ENCODE measurements at places on chromosomes 7 and 10. TPM values are rescaled to one million over a fixed set of nuclear protein-coding genes. Genes with fewer than 3 reads are reported as not detected.

- H3K27me3 ChIP-seq = no peaks in the 10 kb centered on the region
- H3K36me3 ChIP-seq = no peaks in the 10 kb centered on the region
- peak; percentile 46 for ATAC-seq
- H3K27ac ChIP-seq = peak overlapping the region; percentile 19
Observed at GRCh38 chr7:90626013-90626412, 29.9 kb downstream of the CDK14 start.

- H3K27me3 ChIP-seq = no peaks in the 10 kb centered on the region
- no peaks in the 10 kb centered on the region for H3K36me3 ChIP-seq
- ATAC-seq = no peak
- H3K4me3 ChIP-seq = no peak overlapping the region
Observed at GRCh38 chr7:108311446-108312168, 144.6 kb downstream of the NRCAM start.

DNA sequence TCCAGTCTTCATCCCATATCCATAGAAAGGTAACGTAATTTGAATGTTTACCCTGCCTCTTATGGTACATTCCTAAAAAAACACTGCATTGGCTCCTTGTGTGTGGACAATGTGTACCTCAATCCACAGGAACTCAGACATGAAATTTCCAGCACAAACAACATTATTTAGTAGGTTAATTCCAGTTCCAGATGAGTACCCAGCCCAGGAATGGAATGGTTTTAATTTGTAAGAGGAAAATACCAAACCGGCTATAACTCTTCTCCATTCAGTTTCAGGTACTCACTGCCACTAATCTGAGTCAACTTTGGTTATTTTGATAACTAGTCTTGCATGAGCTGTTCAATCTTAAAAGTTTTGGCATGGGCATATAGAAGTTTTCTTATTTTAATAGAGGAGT lies 39.0 kb downstream of the TFPI2 start:
- H3K27me3 ChIP-seq = no peaks in the 10 kb centered on the region
- no peaks in the 10 kb centered on the region for H3K4me1 ChIP-seq
- no peak for ATAC-seq

DNA sequence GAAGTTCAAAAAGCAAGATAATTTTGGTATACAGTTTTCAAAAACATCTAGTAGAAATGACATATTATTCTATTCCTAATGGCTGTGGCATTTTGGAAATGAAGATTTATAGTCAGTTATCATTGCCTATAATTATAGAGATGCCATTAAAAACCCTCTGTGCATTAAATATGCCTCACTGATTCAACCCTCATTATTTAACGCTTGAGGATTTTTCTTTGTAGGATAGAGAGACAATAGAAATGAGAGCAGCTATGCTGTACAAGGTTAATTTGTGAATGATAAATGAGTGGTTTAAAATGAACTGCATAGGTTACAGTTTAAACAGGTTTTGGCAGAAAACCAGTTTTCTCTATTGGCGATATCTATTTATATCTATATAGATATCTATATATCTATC lies 32.2 kb upstream of the SEMA3A start:
- no peak overlapping the region for H3K27ac ChIP-seq
- H3K4me1 ChIP-seq = peaks cover 7% of the 10 kb centered on the region
- no peak for ATAC-seq
- H3K36me3 ChIP-seq = no peaks in the 10 kb centered on the region
- no peaks in the 10 kb centered on the region for H3K27me3 ChIP-seq
- no peak overlapping the region for H3K4me3 ChIP-seq

GRCh38 chr10:51075043-51075872 lies 971 bp downstream of the PRKG1 start:
- H3K27me3 ChIP-seq = no peaks in the 10 kb centered on the region
- H3K36me3 ChIP-seq = no peaks in the 10 kb centered on the region
- H3K27ac ChIP-seq = peak overlapping the region; percentile 74
- peaks cover 3% of the 10 kb centered on the region for H3K4me1 ChIP-seq
- ATAC-seq = no peak

- no peaks in the 10 kb centered on the region for H3K36me3 ChIP-seq
- H3K4me3 ChIP-seq = no peak overlapping the region
- no peak for ATAC-seq
- no peak overlapping the region for H3K27ac ChIP-seq
- no peaks in the 10 kb centered on the region for H3K4me1 ChIP-seq
Observed at GRCh38 chr10:19333631-19334030, 285.0 kb downstream of the MALRD1 start.

GRCh38 chr7:108409146-108409545 lies 47.1 kb downstream of the NRCAM start:
- ATAC-seq = no peak
- no peak overlapping the region for H3K4me3 ChIP-seq
- H3K4me1 ChIP-seq = no peaks in the 10 kb centered on the region
- H3K36me3 ChIP-seq = no peaks in the 10 kb centered on the region
- no peaks in the 10 kb centered on the region for H3K27me3 ChIP-seq

DNA sequence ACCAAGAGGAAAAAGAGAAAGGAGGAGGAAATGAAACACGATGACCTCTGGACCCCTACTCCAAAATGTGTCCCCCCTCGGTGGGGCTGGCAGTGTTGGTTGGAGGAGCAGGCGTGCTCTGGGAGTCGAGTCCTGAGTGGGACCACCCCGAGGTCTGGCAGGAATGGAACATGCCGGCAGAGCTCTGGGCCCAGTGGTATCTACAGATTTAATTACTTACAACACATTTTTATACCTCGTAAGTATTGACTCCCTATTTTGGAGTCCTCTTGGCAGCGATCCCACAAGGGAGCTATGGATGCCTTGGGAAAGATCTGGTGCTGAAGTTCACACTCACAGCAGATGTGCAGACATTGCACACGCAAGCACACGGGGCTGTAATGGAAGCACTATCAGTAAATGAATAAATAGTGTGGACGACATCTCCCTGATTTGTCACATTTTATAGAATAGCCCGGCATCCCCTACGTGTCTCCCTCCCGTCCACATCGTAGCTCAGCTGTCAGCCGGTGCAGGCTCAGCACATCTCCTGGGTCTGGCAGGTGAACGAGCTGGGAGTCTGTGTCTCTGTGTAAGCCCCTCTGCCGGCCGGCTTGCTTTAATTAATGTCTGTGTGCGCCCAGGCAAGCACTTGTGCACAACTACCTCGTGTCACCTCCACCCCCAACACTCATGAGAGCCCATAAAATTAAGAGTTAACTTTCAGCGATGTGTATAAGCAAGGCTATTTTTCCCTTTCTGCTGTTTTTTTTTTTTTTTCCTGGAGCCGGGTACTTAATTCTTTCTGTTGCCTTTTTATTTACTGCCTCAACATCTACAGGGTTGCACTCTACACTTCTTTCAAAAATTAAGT lies 603.2 kb downstream of the LRMDA start:
- H3K4me3 ChIP-seq = peak overlapping the region; percentile 31
- no peaks in the 10 kb centered on the region for H3K27me3 ChIP-seq
- H3K27ac ChIP-seq = peak overlapping the region; percentile 74
- no peak for ATAC-seq

GRCh38 chr7:47455872-47456185 lies 126.1 kb downstream of the TNS3 start:
- peaks cover 64% of the 10 kb centered on the region for H3K4me1 ChIP-seq
- no peak for ATAC-seq

- ATAC-seq = peak; percentile 70
- no peaks in the 10 kb centered on the region for H3K36me3 ChIP-seq
- H3K27ac ChIP-seq = no peak overlapping the region
- H3K4me3 ChIP-seq = no peak overlapping the region
- H3K4me1 ChIP-seq = peaks cover 18% of the 10 kb centered on the region
Observed at GRCh38 chr7:46930366-46930765, 651.5 kb downstream of the TNS3 start.

- H3K4me3 ChIP-seq = no peak overlapping the region
- H3K27ac ChIP-seq = no peak overlapping the region
- ATAC-seq = no peak
- no peaks in the 10 kb centered on the region for H3K36me3 ChIP-seq
- H3K27me3 ChIP-seq = no peaks in the 10 kb centered on the region
- H3K4me1 ChIP-seq = no peaks in the 10 kb centered on the region
Observed at GRCh38 chr10:87983716-87984115, 120.3 kb downstream of the PTEN start.

- no peaks in the 10 kb centered on the region for H3K27me3 ChIP-seq
- no peak overlapping the region for H3K4me3 ChIP-seq
- H3K27ac ChIP-seq = no peak overlapping the region
- no peaks in the 10 kb centered on the region for H3K36me3 ChIP-seq
Observed at GRCh38 chr10:112330162-112330561, 43.8 kb upstream of the ACSL5 start.

GRCh38 chr10:26024303-26024702 lies 90.3 kb downstream of the MYO3A start:
- H3K27ac ChIP-seq = no peak overlapping the region
- no peaks in the 10 kb centered on the region for H3K4me1 ChIP-seq
- H3K4me3 ChIP-seq = no peak overlapping the region
- ATAC-seq = no peak

DNA sequence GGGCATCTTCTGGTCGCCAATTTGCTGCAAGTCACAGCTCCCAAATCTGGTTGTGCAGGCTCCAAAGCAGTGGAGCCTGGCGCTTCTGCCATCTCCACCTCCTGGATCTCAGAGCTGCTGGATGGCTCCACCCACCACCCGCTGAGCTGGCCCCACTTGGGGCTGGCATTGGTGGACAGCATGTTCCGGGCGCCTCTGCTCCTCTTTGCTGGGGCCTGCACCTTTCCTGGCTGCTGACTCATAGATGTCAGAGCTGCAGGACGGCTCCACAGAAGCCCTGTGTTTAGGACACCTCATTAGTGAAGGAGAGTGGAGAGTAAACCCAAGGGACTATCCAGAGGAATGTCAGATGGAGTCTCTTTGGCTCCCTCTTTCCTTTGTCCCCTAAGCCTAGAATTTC lies 27.4 kb downstream of the MAPK8 start:
- H3K27me3 ChIP-seq = no peaks in the 10 kb centered on the region
- no peaks in the 10 kb centered on the region for H3K36me3 ChIP-seq
- no peak for ATAC-seq
- H3K4me3 ChIP-seq = no peak overlapping the region

GRCh38 chr7:3710531-3710930 lies 409.5 kb downstream of the SDK1 start:
- no peak overlapping the region for H3K4me3 ChIP-seq
- no peaks in the 10 kb centered on the region for H3K4me1 ChIP-seq
- H3K36me3 ChIP-seq = no peaks in the 10 kb centered on the region
- H3K27me3 ChIP-seq = no peaks in the 10 kb centered on the region

GRCh38 chr7:6628045-6628444 lies 9.1 kb upstream of the ZNF316 start:
- ATAC-seq = no peak
- H3K27ac ChIP-seq = no peak overlapping the region
- no peak overlapping the region for H3K4me3 ChIP-seq
- H3K4me1 ChIP-seq = no peaks in the 10 kb centered on the region
- H3K36me3 ChIP-seq = no peaks in the 10 kb centered on the region

GRCh38 chr10:114281006-114281405 lies 42.0 kb downstream of the VWA2 start:
- ATAC-seq = no peak
- no peak overlapping the region for H3K4me3 ChIP-seq
- no peak overlapping the region for H3K27ac ChIP-seq
- H3K27me3 ChIP-seq = peaks cover 14% of the 10 kb centered on the region

DNA sequence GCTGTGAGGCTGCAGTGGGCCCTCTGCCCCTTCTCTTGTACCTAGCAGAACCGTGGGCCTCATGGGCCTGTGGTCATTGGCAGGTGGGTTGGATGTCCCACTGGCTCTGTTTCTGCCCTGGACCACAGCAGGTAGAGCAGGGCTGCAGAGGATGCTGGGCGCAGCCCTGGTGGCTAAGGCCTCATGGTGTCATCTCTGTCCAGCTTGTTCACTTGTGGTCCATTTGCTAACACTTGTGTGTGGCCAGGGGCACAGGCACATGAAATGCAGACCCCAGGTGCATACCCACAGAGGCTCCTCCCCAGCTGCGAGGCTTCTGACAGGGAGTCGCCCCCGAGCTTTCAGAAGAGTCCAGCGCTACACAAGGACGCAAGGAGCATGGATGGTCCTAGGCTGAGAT lies 22.4 kb upstream of the TBRG4 start:
- H3K27ac ChIP-seq = no peak overlapping the region
- H3K4me3 ChIP-seq = no peak overlapping the region
- no peaks in the 10 kb centered on the region for H3K36me3 ChIP-seq
- no peak for ATAC-seq
- peaks cover 16% of the 10 kb centered on the region for H3K27me3 ChIP-seq
- H3K4me1 ChIP-seq = no peaks in the 10 kb centered on the region

GRCh38 chr7:71145906-71146901 lies 14.3 kb downstream of the GALNT17 start:
- no peaks in the 10 kb centered on the region for H3K36me3 ChIP-seq
- H3K27ac ChIP-seq = no peak overlapping the region
- H3K4me1 ChIP-seq = peaks cover 12% of the 10 kb centered on the region
- H3K4me3 ChIP-seq = no peak overlapping the region
- no peak for ATAC-seq

- no peaks in the 10 kb centered on the region for H3K4me1 ChIP-seq
- no peaks in the 10 kb centered on the region for H3K27me3 ChIP-seq
- peak overlapping the region; percentile 66 for H3K4me3 ChIP-seq
- peak overlapping the region; percentile 98 for H3K27ac ChIP-seq
- no peaks in the 10 kb centered on the region for H3K36me3 ChIP-seq
Observed at GRCh38 chr10:73095481-73096021, 1.1 kb downstream of the P4HA1 start.

GRCh38 chr7:141220263-141220880 lies 146.5 kb downstream of the TMEM178B start:
- no peaks in the 10 kb centered on the region for H3K36me3 ChIP-seq
- no peak for ATAC-seq
- no peak overlapping the region for H3K4me3 ChIP-seq

DNA sequence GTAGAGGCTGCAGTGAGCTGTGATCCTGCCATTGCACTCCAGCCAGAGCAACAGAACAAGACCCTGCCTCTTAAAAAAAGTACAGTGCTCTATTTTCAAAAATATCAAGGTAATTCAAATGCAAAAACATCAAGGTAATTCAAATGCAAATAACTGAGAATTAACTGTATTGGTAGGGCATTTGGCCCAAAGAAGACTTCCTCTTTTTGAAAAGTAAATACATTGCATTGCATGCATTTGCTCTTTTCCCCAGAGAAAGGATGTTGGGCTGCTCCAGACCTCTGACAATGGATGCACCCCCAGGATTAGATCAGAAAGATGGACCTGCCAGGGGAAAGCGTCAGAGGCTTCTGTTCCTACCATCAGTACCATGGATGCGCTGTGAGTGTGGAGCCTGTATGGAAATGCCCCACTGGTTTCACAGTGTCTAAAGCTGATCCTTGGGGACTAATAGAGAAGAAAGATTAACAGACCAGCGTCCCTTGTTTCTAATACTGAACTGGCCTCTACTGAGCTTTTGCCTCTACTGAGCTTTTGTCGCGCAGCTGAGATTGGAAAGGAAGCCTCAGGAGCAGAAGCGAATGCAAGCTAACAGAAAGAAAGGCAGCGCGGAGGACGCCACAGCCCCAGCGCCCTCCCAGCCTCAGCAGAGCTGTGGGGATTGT lies 93.5 kb upstream of the LYZL2 start:
- no peaks in the 10 kb centered on the region for H3K27me3 ChIP-seq
- no peak overlapping the region for H3K4me3 ChIP-seq
- no peak overlapping the region for H3K27ac ChIP-seq
- H3K4me1 ChIP-seq = peaks cover 4% of the 10 kb centered on the region
- no peak for ATAC-seq

The ANKRD1 gene
- total RNA-seq = not detected

The NPSR1 gene
- total RNA-seq = not detected

The MACC1 gene
- total RNA-seq = 0.35 TPM

The DKK1 gene
- not detected for total RNA-seq

The RASA4B gene
- total RNA-seq = 9.6 TPM

The CCDC126 gene
- 20.9 TPM for total RNA-seq

The NAPEPLD gene
- 7.1 TPM for total RNA-seq

The CACNB2 gene
- 60.3 TPM for total RNA-seq

The NFE2L3 gene
- total RNA-seq = 0.62 TPM

The PON3 gene
- not detected for total RNA-seq
